ENCODE measurements at places on chromosomes 5 and 9.

GRCh38 chr9:3804103-3804502 lies 278.3 kb upstream of the RFX3 start:
- DNase-seq, result no peak

GRCh38 chr5:2103940-2104339 lies 221.2 kb upstream of the IRX4 start:
- no peak for DNase-seq

- DNase-seq, result no peak
Observed at GRCh38 chr5:148979083-148979723, 83.7 kb downstream of the SH3TC2 start.

GRCh38 chr9:113715086-113715485 lies 161.0 kb upstream of the ZNF618 start:
- no peak for DNase-seq

DNA sequence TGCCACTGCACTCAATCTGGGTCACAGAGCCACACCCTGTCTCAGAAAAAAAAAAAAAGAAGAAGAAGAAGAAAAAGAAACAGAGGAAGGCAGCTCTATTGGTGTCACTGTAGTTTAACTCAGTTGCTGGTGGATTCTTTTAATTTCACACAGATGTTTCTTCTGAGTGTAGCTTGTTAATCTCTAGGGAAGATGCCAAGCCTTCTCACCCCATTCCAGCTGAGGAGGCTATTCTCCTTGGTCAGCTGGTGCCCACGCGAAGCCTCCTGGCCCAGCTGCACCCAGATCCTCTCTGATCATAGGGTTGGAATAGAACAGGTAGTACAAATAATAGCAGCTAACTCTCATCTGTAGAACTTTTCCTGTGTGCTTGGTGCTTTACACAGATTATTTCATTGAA lies 113.8 kb upstream of the SPRY4 start:
- no peak for DNase-seq

DNA sequence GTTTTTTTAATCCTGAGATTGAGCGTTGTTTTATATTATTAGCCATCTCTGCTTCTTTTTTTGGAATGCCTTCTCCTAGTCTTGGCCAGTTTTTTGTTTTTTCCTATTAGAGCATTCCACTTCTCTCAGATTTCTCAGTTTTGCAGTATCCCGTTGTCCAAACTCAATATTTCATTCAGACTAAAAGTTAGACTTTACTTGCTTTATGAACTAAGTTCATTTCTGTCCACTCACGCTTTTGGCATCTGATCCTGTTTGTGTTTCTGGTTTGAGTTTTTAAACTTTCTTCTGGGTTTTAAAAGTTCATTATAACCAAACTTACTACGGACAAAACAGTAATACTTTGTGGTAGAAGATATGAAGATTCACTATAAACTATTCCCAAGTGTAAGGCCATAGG lies 288.3 kb upstream of the MPDZ start:
- no peak for DNase-seq

GRCh38 chr9:99607842-99608448 lies 213.7 kb upstream of the NR4A3 start:
- no peak for DNase-seq

DNA sequence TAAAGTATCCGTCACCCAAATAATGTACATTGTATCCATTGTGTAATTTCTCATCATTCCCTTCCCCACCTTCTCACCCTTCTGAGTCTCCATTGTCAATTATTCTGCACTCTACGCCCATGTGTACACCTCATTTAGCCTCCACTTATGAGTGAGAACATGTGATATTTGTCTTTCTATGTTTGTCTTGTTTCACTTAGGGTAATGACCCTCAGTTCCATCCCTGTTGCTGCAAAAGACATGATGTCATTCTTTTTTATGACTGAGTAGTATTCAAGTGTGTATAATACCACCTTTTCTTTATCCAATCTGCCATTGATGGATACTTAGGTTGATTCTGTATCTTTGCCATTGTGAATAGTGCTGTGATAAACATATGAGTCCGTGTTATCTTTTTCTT lies 4.9 kb upstream of the SPATA31C2 start:
- no peak for DNase-seq

DNA sequence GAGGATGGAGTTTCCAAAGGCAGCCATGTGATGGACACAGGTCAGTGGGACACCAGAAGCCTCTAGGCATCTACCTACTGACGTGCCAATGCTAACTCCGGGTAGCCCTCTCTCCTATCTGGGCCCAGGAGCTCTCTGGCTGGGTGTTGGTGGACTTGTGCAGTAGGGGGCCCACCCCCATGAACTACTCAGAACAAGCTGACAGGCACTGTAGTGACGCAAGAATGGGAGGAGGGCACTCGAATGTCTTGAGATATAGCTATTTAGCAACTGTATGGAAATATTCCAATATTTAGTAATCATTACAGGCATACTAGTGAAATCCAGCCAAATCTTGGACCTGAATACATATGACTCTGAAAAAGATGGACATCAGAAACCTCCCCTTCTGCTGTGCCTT lies 5.7 kb upstream of the DOCK2 start:
- no peak for DNase-seq

GRCh38 chr5:153624451-153624765 lies 133.9 kb downstream of the GRIA1 start:
- DNase-seq, result no peak

DNA sequence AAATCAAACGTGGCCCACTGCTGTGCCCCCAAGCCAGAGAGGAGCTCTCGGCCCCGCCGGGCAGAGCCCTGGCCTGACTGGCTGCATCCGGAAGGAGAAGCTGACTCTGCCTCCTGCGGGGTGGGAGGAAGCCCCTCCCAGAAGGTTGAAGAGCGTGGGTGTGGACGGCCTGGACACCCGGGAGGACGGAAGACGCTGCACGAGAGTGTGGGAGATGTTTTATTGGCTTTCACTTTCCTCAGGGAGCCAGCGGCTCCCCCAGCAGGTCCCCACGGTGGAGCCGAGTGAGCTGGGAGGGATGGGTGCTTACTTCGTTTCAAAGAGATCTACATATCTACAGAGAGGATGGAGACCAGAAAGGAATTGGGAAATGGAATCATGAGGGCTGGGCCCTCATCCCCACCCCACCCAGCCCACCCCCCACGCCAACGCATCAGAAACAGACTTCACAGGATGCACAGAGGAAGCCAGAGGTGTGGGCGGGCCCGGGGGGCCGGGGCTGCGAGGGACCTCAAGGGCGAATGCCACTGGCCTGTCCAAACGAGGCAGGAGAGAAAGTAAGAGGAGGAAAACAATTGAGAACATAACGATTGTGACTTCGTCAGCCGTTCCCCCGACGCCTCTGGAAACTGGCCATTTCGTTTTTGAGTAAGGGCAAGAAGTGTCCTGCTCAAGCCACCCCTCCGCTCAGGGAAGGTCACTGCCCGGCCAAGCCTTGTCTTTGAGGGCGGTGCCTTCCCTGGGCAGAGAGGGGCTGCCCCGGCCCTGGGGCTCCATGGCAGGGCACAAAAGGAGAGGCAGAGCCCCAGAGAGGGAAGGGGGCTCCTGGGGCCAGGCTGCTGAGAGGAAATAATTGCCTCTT lies 32.1 kb downstream of the FAM163B start:
- DNase-seq, result no peak

GRCh38 chr9:126454795-126455194 lies 128.2 kb downstream of the MVB12B start:
- DNase-seq, result no peak

GRCh38 chr5:158616707-158617106 lies 483.0 kb downstream of the EBF1 start:
- DNase-seq, result no peak

- no peak for DNase-seq
Observed at GRCh38 chr5:22572941-22573340, 280.2 kb downstream of the CDH12 start.

DNA sequence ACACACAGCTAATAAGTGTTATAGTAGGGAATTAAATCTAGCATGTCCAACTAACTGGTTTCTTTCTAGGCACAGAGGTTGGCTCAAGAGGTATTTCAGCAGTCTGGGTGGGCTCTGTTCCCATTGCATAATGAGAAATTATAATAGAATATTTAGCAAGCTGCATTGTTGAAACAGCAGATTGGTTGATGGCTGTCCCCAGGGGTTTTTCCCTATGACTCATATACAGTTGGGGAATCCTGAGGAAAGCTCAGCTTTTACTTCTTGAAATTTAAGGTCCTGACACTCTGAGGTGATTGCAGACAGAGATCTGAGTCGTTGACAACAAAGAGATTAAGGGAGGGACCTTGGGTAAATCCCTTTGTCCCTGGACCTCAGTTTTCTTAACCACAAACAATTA lies 38.3 kb upstream of the TNFSF8 start:
- no peak for DNase-seq

GRCh38 chr9:99358668-99359067 lies 136.6 kb downstream of the SEC61B start:
- DNase-seq, result no peak

DNA sequence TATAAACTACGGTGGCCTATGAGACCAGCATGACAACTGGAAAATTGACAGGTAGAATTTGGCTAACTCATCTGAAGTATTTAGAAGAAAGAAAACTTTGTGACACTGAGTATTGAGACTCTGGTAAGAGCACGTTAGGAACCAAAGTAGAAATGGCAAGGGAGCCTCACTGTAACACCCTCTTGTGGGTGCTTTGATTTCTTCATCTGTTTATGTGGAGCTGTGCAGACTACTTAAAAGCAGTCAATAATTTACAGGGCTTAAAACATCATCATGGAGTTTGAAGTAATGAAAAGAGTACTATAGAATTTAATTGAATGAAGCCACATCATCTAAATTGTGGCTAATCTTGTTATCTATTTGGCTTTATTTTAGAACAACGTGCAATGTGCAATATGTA lies 414.2 kb downstream of the CCDC171 start:
- no peak for DNase-seq

GRCh38 chr9:127790094-127790855 lies 4.4 kb downstream of the CDK9 start:
- DNase-seq, result no peak

- no peak for DNase-seq
Observed at GRCh38 chr9:37421914-37422288, 595 bp upstream of the GRHPR start.

DNA sequence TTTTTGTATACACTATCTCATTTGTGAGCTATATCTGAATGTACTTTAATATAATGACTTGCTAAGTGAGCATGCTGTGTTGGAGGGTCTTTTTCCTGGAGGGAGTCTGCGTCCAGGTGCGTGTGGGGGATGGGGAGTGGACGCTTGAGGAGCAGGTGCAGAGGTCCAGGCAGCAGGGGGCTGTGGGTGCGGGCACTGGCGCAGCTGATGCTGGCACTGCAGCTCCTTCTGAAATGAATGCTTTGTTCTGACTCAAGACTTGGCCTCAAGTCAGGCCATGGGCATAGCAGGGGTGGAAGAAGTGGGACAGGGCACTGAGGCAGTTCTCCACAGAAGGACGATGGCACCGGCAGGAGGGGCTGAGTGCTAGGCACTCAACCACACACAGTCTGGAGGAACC lies 165.7 kb upstream of the IRX1 start:
- no peak for DNase-seq

GRCh38 chr5:14385019-14385418 lies 196.6 kb upstream of the OTULINL start:
- DNase-seq, result no peak

GRCh38 chr5:98482321-98483300 lies 290.9 kb upstream of the RGMB start:
- no peak for DNase-seq

- no peak for DNase-seq
Observed at GRCh38 chr9:87250205-87250604, 247.5 kb upstream of the DAPK1 start.

GRCh38 chr5:33203931-33204330 lies 236.8 kb upstream of the TARS1 start:
- DNase-seq, result no peak

DNA sequence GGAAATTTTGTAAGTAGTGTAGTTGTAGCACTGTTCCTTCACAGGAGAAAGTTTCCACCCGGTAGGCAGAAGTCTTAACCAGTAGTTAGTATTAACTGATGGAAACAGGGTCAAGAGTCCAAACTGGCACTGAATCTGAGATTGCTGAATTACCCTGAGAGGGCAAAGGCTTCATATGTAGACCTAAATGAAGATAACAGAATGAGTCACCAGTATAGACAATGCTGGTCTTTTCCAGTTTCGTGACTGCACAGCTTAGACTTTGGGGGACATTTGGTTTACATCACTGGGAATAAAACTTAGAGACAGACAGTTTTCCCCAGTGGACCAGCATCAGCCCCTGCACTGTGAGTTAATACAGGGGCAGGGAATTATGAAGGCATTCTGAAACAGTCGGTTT lies 60.5 kb downstream of the PCSK5 start:
- DNase-seq, result no peak

DNA sequence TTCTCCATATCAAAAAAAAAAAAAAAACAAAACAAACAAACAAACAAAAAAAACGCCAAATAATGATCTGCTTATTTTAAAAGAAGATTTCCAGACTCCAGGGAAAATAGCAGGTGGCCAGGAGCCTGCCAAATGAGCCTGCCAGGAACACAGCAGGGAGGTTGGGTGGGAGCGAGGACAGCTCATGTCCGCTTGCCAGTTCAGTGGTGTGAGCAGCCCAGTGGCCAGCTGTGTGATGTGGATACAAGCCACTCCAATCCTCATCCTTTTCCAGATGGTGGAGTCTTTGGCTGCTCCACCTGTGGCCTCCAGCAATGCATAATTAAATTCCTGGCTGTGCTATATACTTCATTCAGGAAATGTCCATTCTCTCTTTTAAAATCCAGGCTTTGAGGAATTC lies 1025.1 kb upstream of the C9orf72 start:
- DNase-seq, result no peak

DNA sequence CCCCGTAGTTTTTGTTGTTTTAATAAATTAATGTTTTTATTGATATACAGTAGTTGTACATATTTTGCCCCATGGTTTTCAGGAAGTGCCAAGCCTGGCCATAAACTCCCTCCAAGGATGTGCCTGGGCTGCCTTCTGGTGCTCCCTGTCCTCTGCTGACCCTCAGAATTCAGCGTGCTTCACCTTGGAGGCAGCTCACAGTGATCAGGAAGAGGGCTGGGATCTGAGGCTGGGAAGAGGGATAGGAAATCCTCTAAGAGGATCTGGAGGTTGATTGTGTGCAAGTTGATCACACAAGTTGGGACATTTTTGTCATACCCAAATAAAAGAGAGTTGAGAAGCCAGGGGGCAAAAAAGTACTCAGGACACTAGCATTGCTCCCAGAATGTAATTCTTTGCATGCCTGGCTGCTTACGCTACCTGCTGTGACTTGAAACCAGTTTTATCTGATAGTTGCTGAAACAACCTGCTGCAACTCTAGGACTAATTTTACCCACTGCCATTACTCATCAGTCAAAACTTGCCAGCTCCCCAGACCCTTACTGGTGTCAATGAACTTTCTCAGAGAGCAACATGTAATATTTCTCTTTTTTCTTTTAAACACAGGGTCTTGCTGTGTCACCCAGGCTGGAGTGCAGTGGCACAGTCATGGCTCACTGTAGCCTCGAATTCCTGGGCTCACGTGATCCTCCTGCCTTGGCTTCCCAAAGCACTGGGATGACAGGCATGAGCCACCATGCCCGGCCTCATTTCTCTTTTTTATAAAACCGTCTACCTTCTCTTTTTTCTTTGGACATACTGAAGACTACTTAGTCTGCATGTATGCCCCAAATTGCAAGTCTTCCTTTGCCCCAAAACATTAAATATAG lies 29.0 kb downstream of the PDE6A start:
- no peak for DNase-seq

All from activated CD4-positive, alpha-beta T cell treated with anti-CD3 and anti-CD28 coated beads for 1 hour (primary cell).